ENCODE measurements at places on chromosomes 12 and 14.

DNA sequence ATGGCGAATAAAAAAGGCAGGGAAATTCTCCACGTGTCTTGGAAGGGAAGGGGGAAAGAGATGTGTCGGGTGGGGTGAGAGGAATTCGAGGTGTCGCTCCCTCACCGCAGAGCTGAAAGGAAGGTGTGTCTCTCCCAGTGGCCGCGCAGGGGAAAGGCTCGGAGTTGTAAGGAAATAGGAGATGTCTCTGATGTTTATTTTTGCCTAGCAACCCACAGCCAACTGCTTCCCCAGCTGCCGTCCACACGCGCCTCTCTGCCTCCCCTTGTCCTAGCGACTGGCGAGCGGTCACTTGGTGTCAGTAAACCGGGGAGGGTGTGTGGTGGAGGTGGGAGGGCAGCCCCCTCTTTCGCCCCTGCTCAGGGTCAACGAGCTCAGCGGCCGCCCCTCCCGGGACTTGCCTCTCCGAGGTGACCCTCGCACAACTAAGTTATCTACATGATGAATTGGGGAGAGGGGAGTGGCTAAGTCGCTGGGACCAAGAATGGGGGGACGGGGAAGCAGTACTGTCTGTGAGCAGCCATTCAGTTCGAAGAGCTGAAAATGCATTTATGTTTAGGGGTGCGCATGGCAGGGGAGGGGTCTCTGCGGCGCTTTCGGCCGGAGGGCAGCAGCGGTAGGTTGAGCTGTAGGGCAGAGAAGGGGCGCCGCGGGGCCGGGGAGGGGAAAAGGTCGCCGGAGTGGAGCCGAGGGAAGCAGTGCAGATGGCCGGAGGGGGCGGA, 585 bp upstream of the DYRK2 start:
- DNase-seq = peak; percentile 43
- H3K36me3 ChIP-seq = peaks cover 21% of the 10 kb centered on the region
- H3K27me3 ChIP-seq = peaks cover 14% of the 10 kb centered on the region
- peak overlapping the region; percentile 89 for H3K4me3 ChIP-seq
- H3K4me1 ChIP-seq = peaks cover 26% of the 10 kb centered on the region
- peak overlapping the region; percentile 79 for H3K27ac ChIP-seq

GRCh38 chr14:59132796-59133494, 55.5 kb upstream of the DAAM1 start:
- no peak overlapping the region for H3K4me3 ChIP-seq
- no peak overlapping the region for H3K27ac ChIP-seq
- DNase-seq = no peak
- peaks cover 15% of the 10 kb centered on the region for H3K27me3 ChIP-seq
- no peaks in the 10 kb centered on the region for H3K4me1 ChIP-seq

- no peak overlapping the region for H3K27ac ChIP-seq
- no peak for DNase-seq
- no peaks in the 10 kb centered on the region for H3K4me1 ChIP-seq
- H3K27me3 ChIP-seq = no peaks in the 10 kb centered on the region
- H3K36me3 ChIP-seq = no peaks in the 10 kb centered on the region
- no peak overlapping the region for H3K4me3 ChIP-seq
Measured at GRCh38 chr14:23895480-23895879, 58.1 kb upstream of the DHRS4 start.

DNA sequence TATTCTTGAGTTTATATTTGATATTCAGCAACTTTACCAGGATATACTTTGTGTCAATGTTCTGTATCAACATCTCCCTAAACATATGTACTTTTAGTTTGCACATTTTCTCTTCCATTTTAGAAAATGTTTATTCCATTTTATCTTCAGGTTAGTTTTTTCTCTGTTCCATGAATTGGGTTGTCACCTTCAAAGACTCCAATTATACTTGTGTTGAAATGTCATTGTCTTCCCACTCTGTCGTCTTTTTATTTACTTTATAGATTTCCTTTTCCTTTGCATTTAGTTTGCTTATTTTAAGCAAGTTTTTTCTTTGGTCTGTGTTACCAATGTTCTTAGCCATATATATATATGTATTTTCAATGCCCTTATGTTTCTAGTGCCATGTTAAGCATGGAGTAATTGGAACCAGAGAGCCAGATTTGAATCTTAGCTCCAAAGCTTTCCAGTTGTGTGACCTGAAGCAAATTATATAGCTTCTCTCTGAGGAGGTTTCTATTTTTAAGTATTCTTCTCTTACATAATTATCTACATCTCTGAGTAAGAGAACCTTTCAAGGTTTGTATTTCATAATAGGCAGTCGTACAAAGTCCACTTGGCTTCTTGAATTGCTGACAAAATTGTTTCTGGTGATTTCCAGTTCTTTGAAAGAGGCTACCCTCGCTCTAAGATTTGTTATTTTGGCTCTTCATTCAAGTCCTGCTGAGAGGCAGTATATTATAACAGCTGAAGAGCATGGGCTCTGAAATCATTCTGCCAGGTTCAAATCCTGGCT, 85.8 kb upstream of the DYRK2 start:
- H3K27ac ChIP-seq = no peak overlapping the region
- H3K4me3 ChIP-seq = no peak overlapping the region
- no peak for DNase-seq

GRCh38 chr14:64412237-64412636, 24.1 kb downstream of the MTHFD1 start:
- H3K4me1 ChIP-seq = peaks cover 34% of the 10 kb centered on the region
- H3K4me3 ChIP-seq = no peak overlapping the region
- H3K36me3 ChIP-seq = peaks cover 55% of the 10 kb centered on the region
- no peaks in the 10 kb centered on the region for H3K27me3 ChIP-seq
- no peak for DNase-seq

DNA sequence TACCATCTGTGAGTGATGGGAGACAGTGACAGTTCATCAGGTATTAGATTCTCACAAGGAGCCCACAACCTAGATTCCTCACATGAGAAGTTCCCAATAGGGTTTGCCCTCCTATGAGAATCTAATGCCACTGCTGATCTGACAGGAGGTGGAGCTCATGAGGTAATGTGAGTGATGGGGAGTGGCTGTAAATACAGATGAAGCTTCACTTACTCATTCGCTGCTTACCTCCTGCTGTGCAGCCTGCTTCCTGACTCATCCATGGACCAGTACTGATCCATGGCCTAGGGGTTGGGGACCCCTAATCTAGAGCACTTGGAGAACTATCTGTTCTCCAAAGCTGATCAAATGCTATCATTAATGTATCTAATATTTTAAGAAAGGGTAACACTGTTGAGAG, 17.7 kb downstream of the CLEC2D start:
- H3K27ac ChIP-seq = peak overlapping the region; percentile 10
- H3K4me1 ChIP-seq = peaks cover 77% of the 10 kb centered on the region
- H3K27me3 ChIP-seq = no peaks in the 10 kb centered on the region
- no peak for DNase-seq
- H3K4me3 ChIP-seq = no peak overlapping the region
- H3K36me3 ChIP-seq = peaks cover 96% of the 10 kb centered on the region

DNA sequence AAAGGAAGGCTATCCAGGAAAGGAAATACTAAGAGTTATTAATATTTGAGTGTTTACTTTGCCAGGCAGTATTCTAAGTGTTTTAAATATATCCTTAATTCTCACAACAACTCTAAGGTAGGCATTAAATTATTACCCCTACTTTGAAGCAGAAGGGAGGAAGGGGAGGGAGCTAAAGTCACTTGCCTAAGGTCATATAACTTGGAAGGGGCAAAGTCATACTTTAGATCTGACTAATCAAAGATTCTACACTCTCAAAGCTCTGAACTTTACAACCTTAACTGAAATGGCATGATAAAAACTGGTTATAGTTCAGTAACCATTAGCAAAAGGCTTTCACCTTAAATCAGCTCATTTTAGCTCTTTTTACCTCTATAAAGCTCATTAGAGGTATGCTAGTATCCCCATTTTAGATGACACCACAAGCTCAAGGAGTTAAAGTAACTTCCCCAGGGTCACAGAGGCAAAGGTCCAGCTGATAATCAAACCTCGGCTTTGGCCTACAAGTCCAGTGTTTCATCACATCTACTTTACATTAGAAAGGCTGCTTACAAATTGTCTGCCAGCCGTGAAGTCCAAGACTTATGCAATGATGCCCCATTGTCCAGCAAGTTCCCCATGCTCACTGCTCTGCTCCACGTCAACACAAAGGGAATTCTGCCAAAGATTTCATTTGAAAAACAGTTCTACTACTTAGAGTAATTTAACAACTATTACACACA, 223.9 kb downstream of the MED13L start:
- no peak for DNase-seq
- H3K4me3 ChIP-seq = no peak overlapping the region
- H3K36me3 ChIP-seq = no peaks in the 10 kb centered on the region
- peaks cover 27% of the 10 kb centered on the region for H3K4me1 ChIP-seq
- H3K27ac ChIP-seq = no peak overlapping the region

DNA sequence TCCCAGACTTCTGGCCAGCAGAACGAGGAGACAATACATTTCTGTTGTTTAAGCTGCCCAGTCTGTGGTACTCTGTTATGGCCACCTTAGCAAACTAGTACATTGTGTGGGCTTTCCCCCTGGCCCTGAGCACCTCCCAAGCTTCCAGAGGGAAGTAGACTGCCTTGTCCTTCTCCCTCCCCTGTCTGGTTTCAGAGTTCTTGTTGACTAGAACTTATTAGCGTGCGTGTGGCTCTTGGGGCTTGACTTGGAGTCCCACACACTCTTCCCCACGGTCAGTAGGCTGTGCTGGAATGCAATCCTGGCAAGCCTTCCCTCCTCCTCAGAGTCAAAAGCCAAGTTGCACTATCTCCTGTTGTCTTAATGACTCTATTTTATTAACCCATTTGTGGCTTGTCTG, 27.7 kb downstream of the FBLN5 start:
- no peak overlapping the region for H3K4me3 ChIP-seq
- no peaks in the 10 kb centered on the region for H3K27me3 ChIP-seq
- no peak overlapping the region for H3K27ac ChIP-seq
- H3K4me1 ChIP-seq = no peaks in the 10 kb centered on the region
- no peak for DNase-seq
- H3K36me3 ChIP-seq = no peaks in the 10 kb centered on the region

GRCh38 chr14:85907536-85907935, 377.6 kb downstream of the FLRT2 start:
- DNase-seq = no peak
- no peak overlapping the region for H3K27ac ChIP-seq
- no peaks in the 10 kb centered on the region for H3K4me1 ChIP-seq
- H3K36me3 ChIP-seq = no peaks in the 10 kb centered on the region
- no peak overlapping the region for H3K4me3 ChIP-seq

GRCh38 chr12:42990387-42990786, 400.8 kb upstream of the PRICKLE1 start:
- no peaks in the 10 kb centered on the region for H3K27me3 ChIP-seq
- H3K4me1 ChIP-seq = no peaks in the 10 kb centered on the region
- no peak overlapping the region for H3K27ac ChIP-seq
- no peak for DNase-seq
- H3K4me3 ChIP-seq = no peak overlapping the region

DNA sequence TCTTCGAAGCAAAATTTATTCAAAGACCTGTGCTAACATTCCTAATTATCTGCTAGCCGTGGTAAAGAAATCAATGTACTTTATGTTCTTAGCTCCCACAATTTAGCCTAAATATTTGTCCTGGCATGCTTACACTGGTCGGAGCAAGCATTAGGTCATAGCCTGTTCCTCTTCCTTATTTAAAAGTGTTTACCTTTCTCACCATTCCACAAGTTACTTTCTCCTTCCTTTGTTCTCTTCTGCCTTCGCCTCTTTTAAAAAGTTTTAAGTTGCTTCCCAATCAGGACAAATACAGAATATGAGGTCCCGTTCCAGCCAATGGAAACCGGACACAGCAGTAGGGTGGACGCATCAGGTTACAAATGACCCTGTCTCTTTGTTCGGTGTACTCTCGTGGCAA, 11.6 kb downstream of the CDK2AP1 start:
- H3K27ac ChIP-seq = no peak overlapping the region
- H3K4me1 ChIP-seq = peaks cover 5% of the 10 kb centered on the region
- H3K36me3 ChIP-seq = peaks cover 39% of the 10 kb centered on the region
- DNase-seq = no peak
- H3K27me3 ChIP-seq = no peaks in the 10 kb centered on the region

DNA sequence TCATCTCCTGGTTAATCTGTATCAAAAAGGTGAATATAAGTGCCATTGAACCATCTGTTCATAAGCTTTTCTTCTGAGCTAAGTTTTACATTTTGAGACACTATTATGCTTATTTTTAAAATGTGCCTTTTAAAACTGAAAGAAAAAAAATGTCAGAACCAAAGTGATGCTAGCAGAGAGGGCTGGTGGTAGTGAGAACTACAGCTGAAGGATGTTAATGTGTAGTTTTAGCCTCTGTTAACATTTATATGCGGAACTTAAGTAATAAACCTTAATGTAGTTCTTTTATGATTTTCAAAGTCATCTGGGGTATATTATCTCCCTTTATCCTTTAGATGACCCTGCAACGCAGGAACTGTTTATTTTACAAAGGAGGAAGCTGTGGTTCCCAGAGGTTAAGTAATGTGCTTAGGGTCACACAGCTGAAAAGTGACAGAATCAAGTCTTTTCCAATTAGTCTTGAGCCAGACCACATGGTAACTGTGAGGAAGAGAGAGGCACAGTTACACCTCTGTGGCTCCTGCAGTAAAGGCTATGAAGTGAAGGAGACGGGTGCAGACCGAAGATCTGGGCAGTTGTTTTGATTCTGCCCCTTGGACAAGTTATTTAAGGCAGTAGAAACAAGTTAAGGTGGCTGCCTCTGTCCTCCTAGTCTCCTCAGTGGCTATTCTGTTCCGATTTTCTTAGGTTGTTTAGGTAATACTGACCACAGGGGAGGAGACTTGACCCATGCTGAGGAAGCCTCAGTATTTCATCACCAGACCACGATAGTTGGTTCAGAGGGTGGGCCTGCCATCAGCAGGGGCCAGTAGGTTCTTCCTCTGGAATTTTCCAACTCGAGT, 23.9 kb downstream of the GNG2 start:
- peak overlapping the region; percentile 61 for H3K27ac ChIP-seq
- no peak for DNase-seq
- peaks cover 70% of the 10 kb centered on the region for H3K36me3 ChIP-seq
- H3K4me3 ChIP-seq = no peak overlapping the region
- H3K4me1 ChIP-seq = peaks cover 61% of the 10 kb centered on the region

DNA sequence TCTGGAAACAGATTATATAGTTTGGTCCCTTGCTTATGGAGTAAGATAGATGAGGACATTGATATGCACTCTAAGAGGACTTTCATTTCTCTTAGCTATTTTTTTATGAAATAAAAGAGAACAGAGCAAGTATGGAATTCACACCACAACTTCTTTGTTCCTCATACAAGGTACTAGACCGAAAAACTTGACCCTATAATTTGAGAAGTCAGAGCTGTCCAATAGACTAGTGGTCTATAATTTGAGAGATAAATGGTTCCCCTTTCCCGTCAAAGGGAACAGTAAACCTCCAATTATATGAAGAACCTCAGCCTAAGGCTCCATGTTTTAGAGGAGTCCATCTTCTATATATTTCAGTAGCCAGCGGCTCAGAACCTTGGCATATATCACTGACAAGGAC, 58.5 kb upstream of the HIF1A start:
- H3K4me1 ChIP-seq = peaks cover 9% of the 10 kb centered on the region
- H3K27me3 ChIP-seq = no peaks in the 10 kb centered on the region

DNA sequence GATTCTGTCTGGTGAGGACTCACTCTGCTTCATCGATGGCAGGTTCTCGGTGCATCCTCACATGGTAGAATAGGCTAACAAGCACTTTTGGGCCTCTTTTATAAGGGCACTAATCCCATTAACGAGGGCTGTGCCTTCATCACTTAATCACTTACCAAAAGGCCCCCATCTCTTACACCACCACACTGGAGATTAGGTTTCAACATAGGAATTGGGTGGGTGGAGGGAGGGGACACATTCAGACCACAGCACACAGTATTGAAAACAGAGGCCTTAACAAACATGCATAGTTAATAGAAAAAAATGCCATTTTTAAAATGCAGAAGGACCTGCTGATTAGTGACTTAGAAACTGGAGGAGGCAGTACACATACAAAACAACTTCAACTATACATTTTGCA, 61.6 kb downstream of the SPPL3 start:
- peaks cover 7% of the 10 kb centered on the region for H3K4me1 ChIP-seq
- H3K36me3 ChIP-seq = peaks cover 3% of the 10 kb centered on the region
- H3K27me3 ChIP-seq = no peaks in the 10 kb centered on the region
- H3K4me3 ChIP-seq = no peak overlapping the region
